Fibroblast of lung (primary cell): ENCODE measurements at places on chromosomes 6 and 20.

GRCh38 chr6:108650781-108651180, 90.1 kb downstream of the FOXO3 start:
- DNase-seq = peak; percentile 80

DNA sequence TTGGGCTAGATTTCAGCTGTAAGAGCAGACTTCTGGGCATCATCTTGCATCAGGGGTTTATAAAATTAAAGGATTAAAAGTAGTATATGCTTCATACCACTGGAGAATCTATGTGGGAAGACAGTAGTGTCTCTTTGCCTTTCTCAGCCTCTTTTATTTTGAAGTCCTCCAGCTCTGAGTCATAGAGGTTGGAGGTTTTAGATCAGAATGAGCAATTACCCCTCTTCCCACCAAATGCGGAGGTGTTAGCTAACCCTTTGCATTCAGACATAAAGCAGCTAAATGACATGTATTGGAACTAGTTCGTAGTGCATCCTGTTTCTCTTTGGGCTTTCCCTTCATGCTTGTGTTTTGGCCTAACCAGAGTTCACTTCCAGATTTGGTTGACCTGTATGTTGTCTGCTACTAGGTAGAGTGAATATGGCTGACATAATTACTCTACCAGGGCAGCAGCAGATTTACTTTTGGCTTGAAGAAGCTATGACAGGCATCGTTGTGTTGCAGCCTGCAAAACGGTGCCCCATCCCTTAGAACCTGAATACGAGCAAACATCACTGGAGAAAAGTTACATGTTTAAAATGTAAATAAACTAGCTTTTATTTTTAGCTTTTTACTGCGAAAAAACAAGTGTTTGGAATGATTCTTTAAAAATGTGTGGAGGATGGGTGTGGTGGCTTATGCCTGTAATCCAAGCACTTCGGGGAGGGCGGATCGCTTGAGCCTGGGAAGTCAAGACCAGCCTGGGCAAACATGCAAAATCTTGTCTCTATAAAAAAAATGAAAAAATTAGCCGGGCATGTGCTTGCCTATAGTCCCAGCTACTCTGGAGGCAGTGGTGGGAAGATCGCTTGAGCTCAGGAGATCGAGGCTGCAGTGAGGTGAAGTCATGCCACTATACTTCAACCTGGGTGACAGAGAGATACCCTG, 82.2 kb downstream of the MYO6 start:
- DNase-seq = peak; percentile 90

- DNase-seq = no peak
Observed at GRCh38 chr6:89008001-89008814, 44.8 kb upstream of the RNGTT start.

GRCh38 chr20:51489611-51490010, 52.9 kb downstream of the NFATC2 start:
- no peak for DNase-seq

DNA sequence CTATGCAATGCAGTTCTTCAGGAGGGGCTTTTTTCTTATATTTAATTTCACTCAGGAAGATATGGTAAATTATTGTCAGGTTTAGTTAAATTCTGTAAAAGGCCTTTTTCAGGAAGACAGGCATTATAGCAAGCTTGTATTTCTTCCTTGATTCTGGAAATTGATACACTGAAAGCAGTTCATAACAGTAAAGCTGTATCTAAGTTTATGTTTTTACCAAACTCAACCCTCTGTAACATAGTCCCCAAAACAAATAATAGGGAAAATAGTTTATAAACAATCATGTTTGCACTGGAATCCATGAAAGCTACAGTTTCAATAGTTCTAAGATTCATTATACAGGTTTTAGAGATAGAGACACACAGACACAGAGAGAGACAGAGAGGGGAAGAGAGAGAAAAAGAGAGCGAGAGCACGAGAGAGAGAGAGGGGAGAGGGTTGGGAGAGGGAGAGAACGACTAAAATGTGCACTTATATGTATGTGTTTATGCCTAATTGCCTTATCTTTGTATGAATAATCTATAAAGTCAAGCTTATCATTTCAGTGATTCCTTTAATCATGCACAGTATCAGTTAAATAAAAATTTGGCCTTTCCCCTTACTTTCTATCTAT, 454.4 kb downstream of the RFPL4B start:
- DNase-seq = peak; percentile 11

DNA sequence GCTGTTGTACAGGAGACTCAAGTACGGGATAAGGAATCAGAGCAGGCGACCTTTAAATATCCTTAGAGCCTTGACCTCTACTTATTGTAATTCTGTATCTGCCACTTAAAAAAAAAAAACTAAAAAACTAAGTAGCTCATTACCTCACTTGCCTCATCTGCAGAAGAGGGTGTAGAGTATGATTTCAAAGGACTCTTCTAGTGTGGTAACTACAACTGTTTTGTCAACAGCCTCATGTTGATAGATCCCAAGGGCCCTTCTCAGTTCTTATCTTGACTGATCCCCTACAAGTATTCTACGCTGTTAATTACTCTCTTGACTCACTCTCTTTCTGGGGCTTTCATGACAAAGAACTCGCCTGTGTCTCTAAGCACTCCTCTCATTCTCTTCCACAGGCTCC, 16.7 kb upstream of the PDYN start:
- DNase-seq = no peak

- peak; percentile 11 for DNase-seq
Observed at GRCh38 chr6:43843097-43843645, 73.2 kb downstream of the VEGFA start.

GRCh38 chr20:52826722-52827121, 145.4 kb upstream of the TSHZ2 start:
- no peak for DNase-seq

- DNase-seq = no peak
Observed at GRCh38 chr20:59772373-59772705, 161.1 kb downstream of the SYCP2 start.

GRCh38 chr6:92922216-92922806, 497.0 kb downstream of the EPHA7 start:
- DNase-seq = no peak

GRCh38 chr6:98634569-98634968, 199.8 kb upstream of the POU3F2 start:
- no peak for DNase-seq

DNA sequence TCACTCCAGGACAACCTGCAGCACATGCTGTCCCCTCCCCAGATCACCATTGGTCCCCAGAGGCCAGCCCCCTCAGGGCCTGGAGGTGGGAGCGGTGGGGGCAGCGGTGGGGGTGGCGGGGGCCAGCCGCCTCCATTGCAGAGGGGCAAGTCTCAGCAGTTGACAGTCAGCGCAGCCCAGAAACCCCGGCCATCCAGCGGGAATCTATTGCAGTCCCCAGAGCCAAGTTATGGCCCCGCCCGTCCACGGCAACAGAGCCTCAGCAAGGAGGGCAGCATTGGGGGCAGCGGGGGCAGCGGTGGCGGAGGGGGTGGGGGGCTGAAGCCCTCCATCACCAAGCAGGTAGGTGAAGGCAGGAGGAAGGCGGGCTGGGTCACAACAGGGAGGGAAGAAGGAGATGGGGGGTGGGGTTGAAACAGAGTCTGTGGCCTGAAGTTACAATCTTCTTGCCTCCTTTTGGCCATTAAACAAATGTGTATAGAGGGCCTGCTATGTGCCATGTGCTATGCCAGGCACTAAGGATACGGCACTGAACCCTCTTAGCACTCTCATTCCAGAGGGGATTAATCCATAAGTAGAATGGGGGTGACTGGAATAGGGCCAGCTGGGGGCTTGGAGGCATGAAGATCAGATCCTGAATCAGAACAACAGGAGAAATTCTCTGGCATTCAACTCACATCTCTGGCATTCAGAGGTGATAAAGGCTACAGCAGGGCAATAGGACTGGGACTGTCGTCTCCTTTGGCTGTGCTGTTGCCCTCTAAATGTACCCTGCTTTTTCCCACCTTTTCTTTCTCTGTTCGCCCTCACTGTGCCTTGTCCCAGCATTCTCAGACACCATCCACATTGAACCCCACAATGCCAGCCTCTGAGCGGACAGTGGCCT, 10.5 kb upstream of the ZBTB9 start:
- DNase-seq = no peak

- peak; percentile 94 for DNase-seq
Observed at GRCh38 chr6:43910638-43911353, 140.8 kb downstream of the VEGFA start.

GRCh38 chr6:11439017-11439420, 98.5 kb upstream of the TMEM170B start:
- DNase-seq = no peak

GRCh38 chr20:37254114-37254878, 7.3 kb downstream of the GHRH start:
- no peak for DNase-seq

- DNase-seq = no peak
Observed at GRCh38 chr6:146879406-146880117, 280.8 kb downstream of the ADGB start.

DNA sequence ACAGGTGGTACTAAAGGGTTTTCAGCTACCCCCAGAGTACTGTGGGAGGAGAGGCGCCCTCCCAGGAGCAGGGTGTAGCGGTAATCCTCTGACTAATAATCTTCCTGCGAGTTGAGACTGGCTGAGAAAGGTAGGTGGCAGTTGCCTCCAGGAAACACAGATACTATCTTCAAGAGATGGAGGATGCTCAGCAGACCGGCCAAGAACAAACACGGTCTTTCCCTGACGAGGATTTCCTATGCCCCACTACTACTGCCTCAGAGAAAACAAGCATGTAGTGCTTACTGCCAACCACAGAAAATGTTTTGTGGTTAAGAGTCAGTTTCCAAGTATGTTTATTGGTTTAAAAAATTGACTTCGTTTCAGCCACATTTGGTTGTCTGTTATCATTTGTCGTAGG, 26.8 kb downstream of the C6orf89 start:
- DNase-seq = peak; percentile 84

DNA sequence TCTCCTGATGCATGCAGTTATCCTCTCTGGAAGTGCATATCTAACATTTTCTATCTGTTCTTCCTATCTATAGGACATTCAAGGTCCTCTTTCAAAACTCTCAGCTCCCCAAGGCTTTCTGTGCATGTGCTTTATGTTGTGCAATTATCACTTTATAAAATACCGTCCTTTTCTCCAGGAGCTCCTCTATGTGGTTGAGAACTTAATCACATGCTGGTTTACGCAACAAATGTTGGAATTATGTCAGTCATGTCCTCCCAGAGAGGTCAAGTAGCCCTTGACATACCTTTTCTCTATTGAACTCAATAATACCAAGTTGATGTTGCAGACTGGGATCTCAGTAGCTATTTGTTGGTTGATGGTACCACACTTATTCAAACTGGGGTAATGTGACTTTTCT, 388.4 kb downstream of the BTBD3 start:
- DNase-seq = no peak

- DNase-seq = no peak
Observed at GRCh38 chr20:20482453-20482852, 114.5 kb downstream of the INSM1 start.

DNA sequence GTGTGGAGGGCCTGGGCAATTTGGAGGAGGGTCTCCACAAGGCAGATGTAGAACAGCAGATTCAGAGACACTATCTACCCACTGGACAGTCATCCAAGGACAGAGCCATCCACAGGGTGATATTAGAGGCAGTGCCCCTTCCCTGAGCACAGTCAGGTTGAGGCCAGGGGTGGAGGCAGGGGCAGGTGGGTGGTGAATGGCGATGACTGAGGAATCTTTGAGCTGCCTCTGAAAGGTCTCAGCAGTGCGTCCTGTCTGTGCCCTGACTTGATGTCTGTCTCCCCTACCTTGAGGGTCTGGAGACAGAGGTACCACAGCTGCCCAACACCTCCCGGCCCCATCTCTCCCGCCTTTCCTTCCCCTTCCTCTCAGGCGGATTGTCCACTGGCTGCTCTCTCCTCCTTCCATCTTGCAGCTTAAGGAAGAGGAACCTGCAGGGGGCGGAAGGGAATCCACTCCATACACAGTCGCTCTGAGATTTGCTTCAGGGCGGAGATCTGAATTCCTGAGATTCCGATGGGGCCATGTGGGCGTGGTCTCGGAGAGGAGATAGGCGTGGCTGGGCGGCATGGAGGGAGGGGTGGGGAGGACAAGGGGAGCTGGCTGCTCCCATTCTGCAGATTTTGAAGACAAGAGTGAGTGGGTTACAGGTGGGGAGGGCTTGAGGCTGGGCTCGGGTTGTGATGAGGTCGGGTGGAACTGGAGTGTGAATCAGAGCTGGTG, 1.7 kb downstream of the MUCL3 start:
- DNase-seq = peak; percentile 70

DNA sequence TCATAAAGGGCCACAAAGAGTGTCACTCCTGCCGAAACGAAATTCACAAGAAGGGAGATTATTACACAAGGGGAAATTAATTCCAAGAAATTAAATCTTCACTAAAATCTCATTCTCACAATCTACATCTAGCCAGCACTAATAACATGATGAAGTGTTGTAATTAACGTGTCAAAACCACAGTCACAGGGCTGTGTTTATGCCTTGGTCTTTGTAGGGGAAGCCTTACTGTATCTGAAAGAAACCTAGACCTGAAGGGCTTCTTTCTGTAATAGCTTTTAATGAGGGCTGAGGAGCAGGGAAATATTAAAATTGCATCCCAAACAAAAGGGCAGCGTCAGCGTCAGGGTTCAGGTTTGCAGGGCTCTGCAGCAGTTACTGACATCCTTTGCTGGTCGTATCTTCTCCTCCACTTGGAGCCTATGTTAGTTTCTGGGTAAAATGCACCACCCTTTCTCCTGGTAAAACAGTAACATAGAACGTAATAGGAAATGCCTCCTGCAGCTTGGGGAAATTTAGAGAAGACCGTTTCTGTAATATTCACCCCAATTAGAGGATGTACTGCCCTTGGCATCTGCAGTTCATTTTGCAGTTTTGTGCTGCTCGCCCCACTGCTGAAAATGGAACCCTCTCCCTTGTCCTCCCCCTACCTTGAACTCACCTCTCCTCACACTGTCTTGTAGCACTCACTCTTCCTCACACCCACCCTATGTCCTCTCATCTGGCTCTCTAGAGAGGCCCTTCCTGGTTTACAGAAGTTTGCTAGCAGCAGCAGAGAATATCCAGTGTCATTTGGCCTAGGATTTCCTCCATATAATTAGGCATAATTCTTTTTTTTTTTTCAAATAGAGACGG, 109.0 kb upstream of the TRAF3IP2 start:
- no peak for DNase-seq

- DNase-seq = peak; percentile 17
Observed at GRCh38 chr20:4926531-4927156, 74.7 kb downstream of the SLC23A2 start.

DNA sequence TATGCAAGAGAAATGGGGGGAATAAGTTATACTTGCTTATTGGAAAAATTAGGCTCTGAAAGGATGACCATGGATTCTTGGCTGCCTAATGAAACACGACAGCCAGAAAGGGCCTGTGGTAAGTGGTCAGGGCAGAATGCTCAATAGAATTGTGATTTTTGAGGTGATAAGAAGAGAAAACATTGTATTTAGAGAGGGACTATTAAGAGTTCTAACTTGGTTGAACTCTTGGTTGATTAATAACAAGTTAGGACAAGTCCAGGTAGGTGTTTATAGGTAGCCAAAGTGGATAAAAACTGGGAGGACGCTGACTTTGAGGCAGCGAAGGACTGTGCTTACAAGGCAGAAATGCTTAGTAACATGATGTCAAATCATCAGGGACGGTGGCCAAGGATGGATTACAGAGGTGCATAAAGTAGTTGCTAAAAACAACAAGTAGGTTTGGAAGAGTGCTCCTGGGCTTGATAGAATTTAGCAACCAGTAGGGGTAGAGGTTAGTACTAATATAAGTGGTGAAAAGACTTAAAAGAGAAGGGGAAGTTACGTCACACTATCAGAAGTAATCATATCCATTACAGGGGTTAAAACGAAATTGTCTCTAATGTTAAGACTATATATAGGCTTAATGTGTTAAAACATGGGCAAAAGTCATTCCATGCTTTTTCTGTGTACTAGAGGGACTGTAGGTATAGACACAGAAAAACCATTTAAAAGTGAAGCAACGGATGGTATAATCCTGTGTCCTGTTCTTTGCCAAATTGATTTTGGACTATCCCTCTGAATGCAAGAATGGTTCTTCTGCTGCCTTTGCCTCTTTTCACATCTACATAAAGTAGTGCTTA, 98.6 kb downstream of the EYA4 start:
- no peak for DNase-seq
